Activated CD4-positive, alpha-beta T cell treated with anti-CD3 and anti-CD28 coated beads, Interleukin-2, amount 50 U/mL, for 1 hour (primary cell): ENCODE measurements at places on chromosomes 11 and 22.

- DNase-seq, result no peak
These were observed 187.5 kb downstream of the SWAP70 start for GRCh38 chr11:9851366-9851765.

DNA sequence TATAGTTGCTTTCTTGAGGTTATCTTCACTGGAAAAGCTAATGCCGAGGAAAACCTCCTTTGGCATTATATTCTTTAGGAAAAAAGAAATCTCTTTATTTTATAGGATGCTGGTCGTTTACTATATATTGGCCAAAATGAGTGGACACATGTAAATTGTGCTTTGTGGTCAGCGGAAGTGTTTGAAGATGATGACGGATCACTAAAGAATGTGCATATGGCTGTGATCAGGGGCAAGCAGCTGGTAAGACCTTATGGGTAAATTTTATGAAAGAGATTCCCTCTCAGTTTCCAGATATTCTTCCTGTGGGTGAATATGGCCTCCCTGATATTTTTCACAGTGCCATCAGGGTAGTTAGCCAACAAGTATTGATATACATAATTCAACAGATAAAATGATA lies 29.4 kb upstream of the TTC36 start:
- DNase-seq, result no peak

DNA sequence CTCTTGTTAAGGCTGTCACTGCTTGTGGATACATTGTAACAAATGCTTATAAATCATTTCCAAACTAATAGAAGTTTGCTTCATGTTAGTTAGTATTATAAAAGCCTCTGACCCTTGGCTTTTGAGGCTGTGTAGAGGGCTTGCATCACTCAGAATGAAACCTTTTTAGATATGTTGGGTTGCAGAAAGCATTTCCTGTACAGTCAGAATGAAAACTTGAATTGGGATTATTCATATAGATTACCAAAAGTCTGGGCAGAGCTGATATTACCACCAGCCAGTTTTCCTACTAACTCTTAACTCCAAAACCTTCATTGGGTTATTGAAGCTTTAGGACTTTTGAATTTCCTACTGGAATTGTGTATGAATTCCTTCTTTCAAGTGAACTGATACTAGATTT lies 12.0 kb downstream of the KMT2A start:
- DNase-seq, result no peak

DNA sequence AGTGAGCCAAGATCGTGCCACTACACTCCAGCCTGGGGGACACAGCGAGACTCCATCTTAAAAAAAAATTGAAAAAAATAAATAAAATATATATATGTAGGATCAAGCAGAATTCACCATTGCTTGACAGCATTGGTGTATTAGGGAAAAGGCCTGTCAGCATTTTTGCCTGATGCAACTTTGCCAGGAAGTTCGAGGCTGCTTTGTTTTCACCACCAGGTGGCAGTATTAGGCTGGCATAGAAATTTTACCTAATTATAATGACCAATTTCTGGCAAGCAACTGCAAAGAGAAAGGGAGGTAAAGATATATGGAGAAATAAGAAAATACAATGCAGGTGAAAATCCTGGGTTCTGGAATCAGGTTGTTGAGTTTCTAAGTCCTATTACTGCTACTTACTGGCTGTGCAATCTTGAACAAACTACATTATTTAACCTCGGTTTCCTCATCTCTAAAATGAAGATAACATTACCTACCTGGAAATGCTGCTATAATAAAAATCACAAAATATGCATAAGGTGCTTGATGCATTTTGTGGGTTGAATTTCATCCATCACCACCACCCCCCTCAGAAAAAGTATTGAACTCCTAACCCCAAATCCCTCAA lies 24.7 kb downstream of the LAYN start:
- DNase-seq, result peak; percentile 56

DNA sequence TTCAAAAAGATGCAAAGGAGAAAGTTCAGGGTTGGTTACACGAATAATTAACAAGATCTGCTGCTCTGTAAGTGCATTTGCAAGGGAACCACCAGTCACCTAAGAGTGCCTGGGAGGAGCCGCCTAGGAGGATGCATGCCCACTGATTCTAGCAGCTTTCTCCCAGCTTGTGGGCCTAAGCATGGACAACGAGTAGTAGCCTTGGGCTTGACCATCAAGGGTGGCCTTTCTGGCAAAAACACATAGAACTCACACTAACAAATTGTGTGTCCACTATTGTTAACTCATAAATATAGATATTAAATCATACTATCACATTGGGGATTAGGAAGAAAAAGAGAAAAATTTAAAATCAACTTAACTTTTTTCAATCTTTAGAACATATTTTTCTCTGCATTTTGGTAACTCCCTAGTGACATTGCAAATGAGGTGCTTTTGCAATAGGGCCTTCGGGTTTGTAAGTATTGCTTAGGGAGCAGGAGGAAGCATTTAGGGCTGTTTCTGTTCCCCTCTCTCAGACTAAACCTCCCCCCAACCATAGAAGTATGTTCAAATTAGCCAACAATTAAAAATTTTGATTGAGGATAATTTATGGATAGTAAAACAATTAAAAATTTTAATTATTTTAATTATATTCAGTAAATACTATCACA lies 57.3 kb upstream of the CEP295 start:
- no peak for DNase-seq

DNA sequence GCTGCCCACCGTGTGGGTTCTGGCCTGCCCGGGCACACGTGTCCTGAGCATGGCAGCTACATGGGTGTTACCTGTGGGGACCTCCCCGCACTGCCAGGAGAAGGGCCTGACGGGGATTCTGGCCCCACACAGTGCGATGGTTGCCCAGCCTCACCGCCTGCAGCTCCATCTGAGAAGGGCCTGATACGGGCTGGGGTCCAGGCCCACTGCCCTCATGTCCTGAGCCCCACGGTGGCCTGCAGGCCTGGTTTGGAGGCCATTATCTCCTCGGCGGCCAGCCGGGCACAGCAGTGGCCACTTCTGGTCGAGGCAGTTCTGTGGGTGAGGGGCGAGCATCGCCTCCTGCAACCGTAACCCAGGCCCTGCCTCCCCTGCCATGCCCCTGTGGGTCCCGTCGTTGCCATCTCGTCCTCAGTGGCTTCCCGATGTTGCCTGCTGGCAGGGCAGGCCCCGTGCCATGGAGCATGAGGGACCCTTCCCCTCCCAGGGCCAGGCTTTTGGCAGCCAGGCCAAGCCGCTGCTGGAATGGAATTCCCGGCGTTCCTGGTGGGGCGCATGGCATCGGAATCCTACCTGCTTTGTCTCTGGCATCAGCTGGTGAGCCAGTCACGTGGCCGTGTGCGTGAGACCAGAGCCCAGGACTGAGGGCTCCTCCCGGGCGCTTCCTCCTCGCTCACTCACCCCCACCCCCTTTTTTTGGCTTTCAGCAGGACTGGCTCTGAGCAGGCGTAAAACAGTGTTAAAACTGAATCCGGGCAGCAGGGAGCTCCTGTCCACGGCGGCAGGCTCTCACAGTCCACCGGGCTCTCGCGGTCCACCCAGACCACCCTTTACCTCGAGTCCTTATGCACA lies 71.9 kb upstream of the PPARA start:
- no peak for DNase-seq

DNA sequence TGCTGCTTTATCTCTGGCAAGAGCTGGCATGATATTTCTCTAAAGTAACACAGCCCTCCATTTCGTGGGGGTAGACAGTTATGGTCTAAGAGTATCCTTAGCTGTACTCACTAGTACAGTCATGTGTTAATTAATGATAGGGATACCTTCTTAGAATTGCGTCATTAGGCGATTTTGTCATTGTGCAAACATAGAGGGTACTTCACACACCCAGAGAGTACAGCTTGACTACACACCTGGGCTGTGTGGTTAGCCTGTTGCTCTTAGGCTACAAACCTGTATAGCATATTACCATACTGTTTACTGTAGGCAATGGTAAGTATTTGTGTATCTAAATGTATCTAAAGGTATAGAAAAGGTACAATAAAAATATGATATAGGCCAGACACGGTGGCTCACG lies 17.0 kb downstream of the XRCC6 start:
- DNase-seq, result no peak

GRCh38 chr22:45425101-45425500 lies 11.6 kb downstream of the RIBC2 start:
- no peak for DNase-seq

- DNase-seq, result no peak
These were observed 134.1 kb downstream of the BBOX1 start for GRCh38 chr11:27174672-27175210.

DNA sequence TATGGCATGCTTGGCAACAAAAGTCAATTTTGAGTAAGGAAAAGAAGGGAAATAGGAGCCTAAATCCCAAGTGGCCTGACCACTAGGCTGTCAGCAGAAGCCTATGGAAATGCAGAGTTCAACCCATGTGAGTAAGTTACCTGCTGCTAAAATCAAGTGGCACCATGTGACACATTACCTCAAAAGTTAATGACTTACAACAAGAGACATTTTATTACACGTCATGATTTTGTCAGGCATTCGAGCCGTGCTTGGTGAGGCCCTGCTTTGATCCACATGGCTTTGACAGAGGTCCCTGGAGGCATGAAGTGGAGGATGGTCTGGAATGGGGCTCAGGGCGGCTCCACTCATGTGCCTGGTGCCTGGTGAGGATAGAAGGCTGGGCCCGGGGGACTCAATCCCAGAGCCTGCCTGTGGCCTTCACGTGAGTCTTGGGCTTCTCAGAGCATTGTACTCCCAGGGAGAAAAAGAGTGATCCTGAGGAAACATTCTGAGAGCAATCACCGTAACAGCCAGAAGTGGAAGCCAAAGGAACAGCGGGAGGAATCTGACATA lies 339.1 kb upstream of the B3GAT1 start:
- no peak for DNase-seq

- DNase-seq, result no peak
These were observed 5.5 kb upstream of the TMPRSS6 start for GRCh38 chr22:37115032-37115431.

DNA sequence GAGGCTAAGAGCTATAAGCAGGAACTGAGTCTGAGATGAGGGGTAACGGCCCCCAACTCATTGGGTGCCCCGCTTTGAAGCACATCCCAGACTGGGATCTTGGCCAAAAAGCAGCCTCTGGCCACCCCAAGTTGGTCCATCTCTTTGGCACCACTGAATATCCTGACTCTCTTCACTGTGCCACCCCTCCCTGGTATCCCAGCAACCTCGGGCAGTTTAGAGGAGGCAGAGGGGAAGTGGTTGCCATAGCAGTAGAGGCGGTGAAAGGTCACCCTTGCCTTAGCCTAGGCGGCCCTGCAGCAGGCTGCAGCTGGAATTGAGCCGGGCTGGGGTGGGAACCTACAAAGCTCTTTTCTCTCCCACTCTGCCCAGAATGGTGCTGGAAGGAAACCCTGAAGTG lies 1.1 kb downstream of the PELI3 start:
- DNase-seq, result no peak

- no peak for DNase-seq
These were observed 66.7 kb downstream of the PACS1 start for GRCh38 chr11:66136752-66137123.

DNA sequence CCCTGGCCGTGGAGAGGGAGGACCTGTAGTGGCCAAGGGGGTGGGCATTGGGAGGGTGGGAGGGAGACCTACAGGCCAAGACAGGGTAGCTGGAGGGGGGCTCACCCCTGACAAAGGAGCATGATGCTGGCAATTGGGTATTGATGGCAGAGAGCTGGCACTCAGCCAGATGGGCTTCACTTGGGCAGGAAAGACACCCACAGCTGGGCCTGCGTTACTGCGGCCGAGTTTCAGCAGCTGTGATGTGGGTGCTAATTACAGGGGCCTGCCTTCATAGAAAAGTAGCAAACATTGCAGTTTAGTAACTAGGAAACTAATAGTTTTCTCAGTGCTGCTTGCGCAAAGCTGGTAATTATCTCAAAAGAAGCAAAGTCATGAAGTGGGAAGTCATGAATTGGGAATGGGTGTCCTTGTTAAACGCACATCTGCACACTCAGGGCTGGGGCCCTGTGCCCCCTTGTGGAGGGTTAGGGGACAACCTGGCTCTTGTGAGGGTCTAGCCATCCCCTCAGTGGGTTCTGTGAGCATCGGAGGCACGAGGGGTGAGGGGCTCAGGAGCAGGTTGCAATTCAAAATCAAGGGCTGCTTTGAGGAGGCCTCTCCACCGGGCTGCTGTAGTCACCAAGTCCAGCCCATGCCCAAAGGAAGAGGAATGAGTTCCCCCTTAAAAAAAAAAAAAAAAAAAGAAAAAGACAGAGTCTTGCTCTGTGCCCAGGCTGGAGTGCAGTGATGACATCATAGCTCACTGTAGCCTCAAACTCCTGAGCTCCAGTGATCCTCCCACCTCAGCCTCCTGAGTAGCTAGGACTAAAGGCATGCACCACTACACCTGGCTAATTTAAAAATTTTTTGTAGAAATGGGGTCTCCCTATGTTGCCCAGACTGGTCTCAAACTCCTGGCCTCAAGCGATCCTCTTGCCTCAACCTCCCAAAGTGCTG lies 24.4 kb upstream of the TXNRD2 start:
- no peak for DNase-seq

GRCh38 chr11:72373163-72373562 lies 61.2 kb downstream of the CLPB start:
- no peak for DNase-seq

GRCh38 chr11:2759228-2760195 lies 59.7 kb upstream of the KCNQ1OT1 start:
- DNase-seq, result no peak

- DNase-seq, result no peak
These were observed 19.5 kb downstream of the CBX7 start for GRCh38 chr22:39132871-39133524.

DNA sequence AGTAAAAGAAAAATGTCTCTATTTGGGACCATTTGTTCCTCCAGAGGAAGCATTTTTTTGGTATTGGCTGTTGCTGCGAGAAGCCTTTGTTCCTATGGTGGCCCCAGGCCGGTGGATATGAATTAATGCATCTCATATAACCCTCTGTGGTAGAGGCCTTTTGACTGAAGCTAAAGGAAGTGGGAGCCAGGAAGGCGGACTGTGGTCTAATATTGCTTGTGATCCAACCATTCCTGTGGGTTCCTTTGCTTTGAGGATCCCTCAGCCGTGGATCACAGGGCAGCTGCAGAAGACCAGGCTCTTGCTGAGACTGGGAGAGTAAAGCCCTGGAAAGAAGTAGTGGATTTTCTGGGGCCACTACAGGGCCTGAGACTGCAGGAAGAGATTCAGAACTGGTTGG lies 68.3 kb upstream of the NAV2 start:
- DNase-seq, result no peak

DNA sequence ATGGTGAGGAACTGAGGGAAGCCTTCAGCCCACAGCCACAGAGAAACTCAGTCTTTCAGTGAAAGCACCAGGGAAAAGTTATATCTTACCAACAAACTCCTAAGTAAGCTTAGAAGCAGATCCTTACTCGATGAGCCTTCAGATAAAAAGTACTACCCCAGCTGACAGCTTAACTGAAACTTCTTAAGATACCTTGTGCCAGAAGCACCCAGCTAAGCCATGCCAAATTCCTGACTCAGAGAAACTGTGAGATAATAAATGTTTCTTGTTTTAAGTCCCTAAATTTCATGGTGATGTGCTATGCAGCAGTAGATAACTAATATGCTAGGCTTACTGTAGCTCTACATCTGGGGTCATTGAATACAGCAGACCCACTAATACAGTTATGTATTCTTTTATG lies 2025.0 kb downstream of the LRRC4C start:
- no peak for DNase-seq
